ENCODE measurements at places on chromosomes 5 and 9. TPM values are rescaled to one million over a fixed set of nuclear protein-coding genes. Genes with fewer than 3 reads are reported as not detected.

GRCh38 chr5:96816991-96817390 is 9.2 kb upstream of the ERAP1 start:
- no peak overlapping the region for H3K27ac ChIP-seq
- no peaks in the 10 kb centered on the region for H3K4me1 ChIP-seq
- no peak for DNase-seq
- H3K36me3 ChIP-seq: no peaks in the 10 kb centered on the region

DNA sequence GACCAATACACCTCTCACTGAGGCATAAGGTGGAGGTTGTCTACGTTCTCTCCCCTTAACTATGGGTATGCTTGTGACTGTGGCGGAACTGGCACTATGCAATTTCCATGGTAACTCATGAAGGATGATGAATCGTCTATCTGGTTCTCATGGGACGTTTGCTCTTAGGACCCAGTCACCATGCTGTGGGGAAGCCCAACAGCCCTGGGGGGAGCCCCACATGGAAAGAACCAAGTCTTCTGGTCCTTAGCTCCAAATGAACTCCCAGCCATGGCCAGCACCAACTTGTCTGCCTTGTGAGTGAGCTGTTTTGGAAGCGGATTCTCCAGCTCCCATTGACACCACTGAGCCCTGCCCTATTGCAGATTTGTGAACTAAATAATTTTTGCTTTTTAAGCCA is 188.7 kb upstream of the S1PR3 start:
- no peak overlapping the region for H3K27ac ChIP-seq
- H3K27me3 ChIP-seq: no peaks in the 10 kb centered on the region
- no peak overlapping the region for H3K4me3 ChIP-seq
- no peaks in the 10 kb centered on the region for H3K4me1 ChIP-seq

DNA sequence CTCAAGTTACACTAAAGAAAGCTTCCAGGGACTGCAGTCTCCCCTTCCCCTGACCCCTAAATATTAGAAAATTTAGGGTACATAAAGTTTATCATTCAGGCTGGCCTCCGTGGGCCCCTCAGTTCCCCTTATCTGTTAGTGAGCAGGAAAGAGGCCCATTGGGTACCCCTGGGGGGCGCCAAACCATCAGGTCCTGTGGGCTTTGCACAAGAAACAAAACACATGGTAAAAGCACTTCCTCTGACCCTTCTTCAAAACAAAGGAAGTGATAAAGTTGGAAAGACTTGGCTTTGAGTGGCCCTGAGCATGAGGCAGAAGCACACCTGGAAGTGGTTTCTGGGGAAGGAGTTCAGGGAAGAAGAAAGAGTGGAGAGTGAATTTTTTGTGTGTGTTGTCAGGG is 213.0 kb downstream of the SMARCA2 start:
- H3K4me1 ChIP-seq: no peaks in the 10 kb centered on the region
- no peak overlapping the region for H3K4me3 ChIP-seq
- DNase-seq: peak; percentile 55
- no peak overlapping the region for H3K27ac ChIP-seq
- no peaks in the 10 kb centered on the region for H3K27me3 ChIP-seq
- no peaks in the 10 kb centered on the region for H3K36me3 ChIP-seq

Gene SLIT3
- polyA plus RNA-seq: 1.2 TPM

- no peaks in the 10 kb centered on the region for H3K27me3 ChIP-seq
- H3K36me3 ChIP-seq: peaks cover 16% of the 10 kb centered on the region
- H3K4me3 ChIP-seq: no peak overlapping the region
- H3K4me1 ChIP-seq: no peaks in the 10 kb centered on the region
- no peak overlapping the region for H3K27ac ChIP-seq
- no peak for DNase-seq
These were observed 60.5 kb downstream of the ERCC6L2 start for GRCh38 chr9:95935861-95936578.

Gene KCNV2
- polyA plus RNA-seq: 0.10 TPM

Measured in liver (tissue), 10 donors.